ENCODE measurements at places on chromosomes 16 and 17.

DNA sequence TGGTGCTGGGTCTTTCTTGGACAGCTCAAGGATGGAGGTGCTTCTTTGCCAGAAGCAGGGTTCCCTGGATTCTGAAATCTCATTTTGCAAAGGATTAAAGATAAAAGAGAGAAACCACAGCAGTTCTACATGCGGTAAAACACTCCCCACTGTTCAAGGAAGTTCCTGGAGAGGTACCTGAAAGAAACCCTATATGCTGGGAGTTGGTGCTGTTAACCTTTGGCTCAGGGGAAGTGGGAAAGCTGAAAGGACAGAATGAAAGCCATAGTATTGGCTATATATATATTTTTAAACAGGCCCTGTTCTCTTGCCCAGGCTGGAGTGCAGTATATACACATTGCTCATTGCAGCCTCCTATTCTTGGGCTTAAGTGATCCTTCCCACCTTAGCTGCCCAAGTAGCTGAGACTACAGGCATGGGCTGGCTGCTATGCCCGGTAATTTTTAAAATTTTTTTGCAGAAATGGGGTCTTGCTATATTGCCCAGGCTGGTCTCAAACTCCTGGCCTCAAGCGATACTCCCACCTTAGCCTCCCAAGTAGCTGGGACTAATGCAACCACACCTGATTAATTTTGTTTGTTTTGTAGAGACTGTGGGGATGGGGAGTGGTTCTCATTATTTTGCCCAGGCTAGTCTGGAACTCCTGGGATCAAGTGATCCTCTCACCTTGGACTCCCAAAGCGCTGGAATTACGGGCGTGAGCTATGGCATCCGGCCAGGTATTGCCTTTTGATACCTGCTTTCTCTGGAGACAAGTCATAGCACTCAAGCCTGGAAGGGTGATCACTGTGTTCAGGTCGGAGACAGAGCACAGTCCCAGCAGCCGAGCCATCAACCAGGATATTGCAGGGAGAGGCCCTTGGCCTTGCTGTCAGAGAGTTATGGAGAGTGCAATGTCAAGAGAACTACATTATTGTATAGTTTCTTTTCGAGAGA lies 55.2 kb downstream of the MSI2 start:
- no peak for DNase-seq

- peak; percentile 37 for DNase-seq
These were observed 14.6 kb upstream of the CIBAR2 start for GRCh38 chr16:85126705-85127378.

DNA sequence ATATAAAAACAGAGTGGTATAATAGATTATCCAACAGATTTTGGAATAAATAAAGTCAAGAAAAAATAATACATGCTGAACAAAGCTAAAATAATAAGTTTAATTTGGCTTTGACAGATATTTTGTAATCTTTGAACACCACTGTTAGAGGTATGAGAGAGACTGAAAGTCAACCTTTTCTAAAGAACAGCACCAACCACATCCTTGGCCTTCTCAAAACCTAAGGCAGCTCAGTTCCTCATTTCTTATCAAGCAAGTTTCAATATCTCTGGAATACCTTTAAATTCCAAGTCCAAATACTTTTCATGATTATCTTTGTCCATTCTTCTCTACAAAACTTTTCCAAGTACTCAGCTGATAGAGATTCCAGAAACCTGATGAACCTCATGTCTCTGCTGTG lies 1603.8 kb downstream of the CDH8 start:
- DNase-seq, result no peak

- DNase-seq, result peak; percentile 68
These were observed 79.2 kb downstream of the ARHGAP23 start for GRCh38 chr17:38507436-38507835.

DNA sequence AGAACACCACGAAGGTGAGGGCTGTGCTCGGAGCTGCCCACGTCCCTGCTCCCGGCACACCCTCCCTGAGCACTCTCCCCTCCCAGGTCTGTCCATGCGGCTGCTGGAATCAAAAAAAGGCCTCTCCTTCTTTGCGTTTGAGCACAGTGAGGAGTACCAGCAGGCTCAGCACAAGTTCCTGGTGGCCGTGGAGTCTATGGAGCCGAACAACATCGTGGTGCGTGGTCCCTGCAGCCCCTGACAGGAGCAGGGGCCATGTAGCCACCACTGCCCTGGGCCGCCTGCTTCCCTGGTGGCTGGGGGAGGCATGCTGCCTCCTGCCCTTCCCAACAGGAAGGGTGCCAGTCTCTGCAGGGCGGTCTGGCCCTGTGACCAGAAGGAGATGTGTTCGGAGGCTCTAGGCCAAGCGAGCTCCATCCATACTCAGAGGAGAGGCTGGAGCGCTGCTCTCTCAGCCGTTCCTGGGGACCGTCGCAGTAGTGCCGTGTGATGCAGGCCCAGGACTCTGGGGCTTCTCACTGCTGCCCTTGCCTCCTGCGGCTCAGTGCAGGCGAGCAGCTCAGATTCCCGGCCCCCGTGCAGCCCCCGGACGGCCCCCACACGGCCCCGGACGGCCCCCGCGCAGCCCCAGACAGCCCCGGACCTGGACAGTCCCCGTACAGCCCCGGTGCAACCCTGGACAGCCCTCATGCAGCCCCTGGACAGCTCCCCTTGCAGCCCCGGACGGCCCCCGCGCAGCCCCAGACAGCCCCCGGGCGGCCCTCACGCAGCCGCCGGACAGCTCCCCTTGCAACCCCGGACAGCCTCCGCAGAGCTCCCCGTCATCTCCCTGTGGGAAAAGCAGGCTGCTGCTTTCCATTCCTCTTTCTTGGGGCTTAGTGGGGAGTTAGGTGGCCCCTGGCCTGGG lies 20.5 kb downstream of the TCF25 start:
- DNase-seq, result no peak

DNA sequence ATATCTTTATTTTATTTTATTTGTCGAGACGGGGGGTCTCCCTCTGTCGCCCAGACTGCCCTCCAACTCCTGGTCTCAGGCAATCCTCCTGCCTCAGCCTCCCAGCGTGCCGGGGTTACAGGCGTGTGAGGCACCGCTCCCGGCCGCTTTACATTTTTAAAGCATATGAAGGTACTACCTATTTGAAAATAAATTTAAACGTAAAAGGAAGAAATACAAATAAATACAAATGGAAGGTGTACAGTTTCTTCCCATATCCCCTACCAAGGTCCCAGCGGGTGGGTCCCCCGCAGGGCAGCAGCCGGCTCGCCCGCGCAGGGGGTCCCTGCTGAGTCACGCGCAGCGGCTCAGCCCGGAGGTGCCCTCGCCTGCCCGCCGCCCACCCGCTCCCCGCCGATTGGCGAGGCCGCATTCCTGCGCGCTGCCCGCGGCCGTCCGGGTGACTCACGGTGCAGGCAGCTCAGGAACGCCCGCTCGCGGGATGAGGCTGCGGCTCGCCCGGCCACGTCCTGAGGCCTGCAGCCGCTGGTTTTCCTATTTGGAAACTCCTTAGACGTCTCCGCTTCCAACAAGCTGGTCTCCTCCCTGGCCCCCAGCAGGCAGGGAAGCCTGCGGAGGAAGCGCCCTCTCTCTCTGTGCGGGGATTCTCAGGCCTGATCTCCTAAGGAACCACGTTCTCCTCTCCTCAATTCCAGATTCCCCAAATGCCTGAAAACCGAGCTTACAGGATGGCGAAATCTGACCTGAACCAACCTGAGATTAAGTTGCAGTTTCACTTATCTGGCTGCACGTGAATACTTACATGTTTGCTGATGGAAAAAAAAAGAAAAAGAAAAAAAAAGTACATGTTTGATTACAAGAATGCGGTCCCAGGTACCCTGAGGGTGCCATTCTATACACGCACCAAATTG lies 54.8 kb upstream of the MAP3K14 start:
- no peak for DNase-seq

DNA sequence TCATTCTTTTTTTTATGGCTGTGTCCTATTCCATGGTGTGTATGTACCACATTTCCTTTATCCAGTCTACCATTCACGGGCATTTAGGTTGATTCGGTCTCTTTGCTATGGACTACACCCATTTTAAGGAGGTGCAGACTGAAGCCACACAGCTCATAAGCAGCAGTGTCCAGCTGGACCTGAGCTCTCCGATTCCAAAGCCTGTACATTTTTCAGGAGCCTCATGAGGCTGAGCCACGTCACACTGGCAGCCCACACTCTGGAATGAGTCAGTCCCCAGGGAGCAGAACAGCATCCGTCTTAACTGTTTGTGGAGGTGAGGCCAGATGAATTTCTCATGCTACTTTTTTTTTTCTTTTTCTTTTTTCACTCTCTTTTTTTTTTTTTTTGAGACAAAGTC lies 116.1 kb downstream of the C16orf95 start:
- no peak for DNase-seq

- no peak for DNase-seq
These were observed 81.1 kb downstream of the MSI2 start for GRCh38 chr17:57337390-57337789.

DNA sequence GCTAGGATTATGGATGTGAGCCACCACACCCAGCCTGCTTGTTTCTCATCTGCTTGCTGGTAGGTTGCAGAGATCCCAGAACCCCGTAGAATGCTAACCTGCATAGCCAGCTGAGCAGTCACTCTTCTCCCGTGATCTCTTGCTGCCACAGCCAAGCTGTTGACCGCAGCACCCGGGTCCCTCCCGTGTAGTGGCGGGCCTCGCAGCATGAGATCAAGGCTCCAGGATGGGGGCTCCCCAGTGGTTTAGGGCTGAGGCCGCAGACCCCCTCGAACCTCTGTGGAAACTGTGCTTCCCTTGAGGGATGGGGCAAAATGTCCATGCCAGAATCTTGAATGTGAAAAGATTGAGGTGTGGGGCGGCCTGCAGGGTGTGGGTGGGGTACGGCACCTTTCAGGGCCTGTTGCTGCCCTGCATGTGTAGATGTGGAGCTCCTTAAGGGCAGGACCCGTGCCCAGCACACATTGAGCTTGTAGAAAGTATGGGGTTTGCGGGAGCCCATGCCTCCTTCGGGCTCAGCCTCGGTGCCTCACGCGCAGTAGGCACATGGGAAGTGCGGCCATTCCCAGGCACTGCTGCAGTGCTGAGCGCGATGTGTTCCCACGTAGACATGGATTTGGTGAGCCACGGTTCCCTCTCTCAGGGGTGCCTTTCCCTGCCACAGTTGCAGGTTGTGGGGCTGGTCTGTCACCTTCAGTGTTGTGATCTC lies 99.9 kb downstream of the BANP start:
- DNase-seq, result no peak

DNA sequence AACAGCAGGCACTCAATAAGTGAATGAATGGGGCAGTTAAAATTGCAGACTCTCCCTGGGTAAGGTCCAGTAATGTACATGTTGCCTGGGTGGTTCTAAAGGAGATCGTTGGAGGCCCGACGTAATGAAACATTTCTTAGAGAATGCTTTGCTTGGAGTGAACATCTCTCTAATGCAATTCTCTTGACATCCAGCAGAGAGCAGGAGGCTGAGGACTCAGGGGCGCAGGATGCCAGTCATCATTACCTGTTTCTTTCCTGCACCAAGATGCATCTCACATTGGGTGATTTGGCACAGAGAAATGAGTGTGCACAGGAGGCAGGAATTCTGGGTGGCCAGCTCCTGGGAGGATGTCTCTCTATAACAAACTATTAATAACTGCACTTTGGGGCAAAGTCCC lies 130.3 kb upstream of the RBBP6 start:
- DNase-seq, result no peak

DNA sequence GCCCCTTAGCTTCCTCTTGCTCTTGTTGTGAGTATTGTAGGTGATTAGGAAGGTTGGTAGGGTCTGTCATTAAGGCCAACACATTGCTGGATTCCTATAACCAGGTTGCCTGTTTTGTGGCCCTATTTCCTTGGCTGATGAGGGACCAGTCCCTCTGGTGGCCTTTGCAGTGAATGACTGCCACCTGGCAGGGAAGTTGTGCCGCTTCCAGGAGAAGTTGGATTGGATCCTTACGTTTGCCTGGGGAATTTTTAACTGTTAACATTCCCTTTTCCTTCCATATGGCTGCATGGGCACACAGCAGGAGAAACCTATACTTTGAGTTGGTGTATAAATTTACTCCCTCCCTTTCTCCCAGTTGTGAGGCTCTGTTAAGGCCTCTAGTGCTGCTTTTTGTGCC lies 32.4 kb downstream of the LCMT1 start:
- DNase-seq, result peak; percentile 14

- DNase-seq, result no peak
These were observed 245.2 kb downstream of the SEC14L1 start for GRCh38 chr17:77385750-77386501.

GRCh38 chr17:48240562-48241130 lies 133.1 kb downstream of the SNX11 start:
- no peak for DNase-seq
